ENCODE measurements at places on chromosomes 4 and X.

GRCh38 chrX:44550563-44550962, 7.9 kb upstream of the FUNDC1 start:
- no peak for DNase-seq

DNA sequence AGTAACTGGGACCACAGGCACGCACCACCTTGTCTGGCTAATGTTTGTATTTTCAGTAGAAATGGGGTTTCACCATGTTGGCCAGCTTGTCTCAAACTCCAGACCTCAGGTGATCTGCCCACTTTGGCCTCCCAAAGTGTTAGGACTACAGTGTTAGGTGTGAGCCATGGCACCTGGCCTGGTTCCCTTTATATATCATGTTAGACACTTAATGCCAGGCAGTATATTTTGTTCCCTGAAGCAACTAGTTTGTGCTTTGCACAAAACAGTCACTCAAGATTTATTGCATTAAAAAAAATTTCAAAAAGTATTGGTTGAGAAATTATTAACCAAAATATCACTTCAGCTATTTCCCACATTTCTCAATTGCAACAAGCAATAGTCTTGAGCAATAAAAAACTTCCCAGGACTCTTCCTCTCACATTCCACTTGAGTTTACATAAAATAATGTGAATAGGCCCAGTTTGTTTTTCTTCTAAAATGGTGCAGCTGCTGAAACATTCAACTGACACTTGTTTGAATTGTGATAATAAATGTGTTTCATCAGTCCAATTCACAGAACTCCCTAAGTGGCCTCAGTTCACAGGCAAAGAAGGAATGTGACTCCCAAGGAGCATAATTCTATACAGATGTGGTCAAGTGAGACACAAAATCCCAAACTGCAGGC, 22.7 kb downstream of the CXCL1 start:
- no peak for DNase-seq

GRCh38 chr4:6560416-6561172, 14.4 kb upstream of the MAN2B2 start:
- DNase-seq, result no peak

DNA sequence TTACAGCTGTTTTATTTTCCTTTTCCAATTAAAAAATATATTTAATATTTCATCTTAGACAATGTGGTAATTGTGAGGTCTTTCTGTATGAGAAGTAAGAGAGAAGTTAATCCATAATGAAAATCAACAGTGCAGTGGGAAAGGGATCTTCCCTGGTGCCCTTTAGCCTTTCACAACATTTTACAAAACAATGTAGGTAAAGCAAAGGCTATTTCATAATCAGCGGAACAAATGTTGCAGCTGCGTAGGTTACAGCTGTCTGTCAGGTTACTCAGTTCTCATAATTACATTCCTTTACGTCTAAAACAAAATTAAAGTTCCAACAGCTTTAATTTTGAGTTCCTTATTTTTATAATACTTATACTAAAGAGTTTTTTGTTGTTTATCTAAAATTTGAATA, 22.8 kb upstream of the VCX3A start:
- DNase-seq, result no peak

DNA sequence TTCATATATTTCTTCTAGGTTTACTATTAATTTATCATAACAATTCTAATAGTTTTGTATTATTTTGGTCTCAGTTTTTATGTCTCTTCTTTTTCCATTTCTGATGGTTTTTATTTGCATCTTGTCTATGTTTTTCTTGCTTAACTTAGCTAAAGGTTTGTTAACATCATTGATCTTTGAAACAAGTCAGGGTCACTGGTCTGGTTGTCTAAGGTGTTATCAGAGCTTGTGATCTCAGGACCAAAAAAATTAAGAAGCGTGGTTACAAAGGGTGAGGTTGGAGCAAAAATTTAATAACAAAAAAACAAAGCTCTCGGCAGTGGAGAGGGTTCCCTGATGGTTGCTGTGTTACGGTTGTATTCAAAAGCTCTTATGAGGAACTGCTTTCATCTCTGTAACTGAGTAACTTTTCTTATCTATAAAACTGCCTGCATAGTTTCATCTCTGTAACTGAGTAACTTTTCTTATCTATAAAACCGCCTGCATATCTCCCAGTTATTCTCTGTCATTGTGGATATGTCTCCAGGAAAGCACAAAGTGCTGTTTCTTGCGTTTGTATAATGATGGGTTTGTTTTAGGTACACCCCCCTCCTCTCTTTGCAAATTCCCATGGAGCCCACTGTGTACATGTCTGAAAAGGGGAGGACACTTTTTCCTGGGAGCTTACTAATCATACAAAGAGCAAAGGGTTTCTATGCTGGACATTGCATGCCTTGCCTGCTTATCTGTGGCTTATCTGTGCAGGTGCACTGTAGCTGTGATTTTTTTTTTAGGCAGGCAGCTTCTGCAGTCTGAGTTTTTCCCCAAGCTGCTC, 62.4 kb upstream of the UGT2B15 start:
- DNase-seq, result no peak

- no peak for DNase-seq
Measured at GRCh38 chrX:85004255-85004654, 578 bp downstream of the APOOL start.

DNA sequence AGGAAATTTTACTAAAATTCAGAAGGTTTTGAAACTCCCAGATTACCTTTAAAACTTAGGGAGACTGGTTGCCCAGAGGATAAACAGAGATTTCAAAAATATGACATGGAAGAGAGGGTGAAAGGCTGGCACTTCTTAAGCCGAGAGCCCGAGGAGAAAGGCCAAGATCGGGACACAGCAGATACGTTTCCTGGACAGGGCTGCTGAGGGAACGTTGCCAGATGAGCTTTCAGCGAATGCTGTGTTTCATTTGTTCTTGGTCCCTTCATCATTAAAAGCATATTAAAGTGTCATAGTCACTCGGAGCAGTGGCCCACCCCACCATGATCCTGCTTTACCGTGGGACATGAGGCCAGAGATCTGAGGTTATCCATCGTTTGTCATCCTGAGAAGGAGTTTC, 37.9 kb upstream of the STOX2 start:
- no peak for DNase-seq

DNA sequence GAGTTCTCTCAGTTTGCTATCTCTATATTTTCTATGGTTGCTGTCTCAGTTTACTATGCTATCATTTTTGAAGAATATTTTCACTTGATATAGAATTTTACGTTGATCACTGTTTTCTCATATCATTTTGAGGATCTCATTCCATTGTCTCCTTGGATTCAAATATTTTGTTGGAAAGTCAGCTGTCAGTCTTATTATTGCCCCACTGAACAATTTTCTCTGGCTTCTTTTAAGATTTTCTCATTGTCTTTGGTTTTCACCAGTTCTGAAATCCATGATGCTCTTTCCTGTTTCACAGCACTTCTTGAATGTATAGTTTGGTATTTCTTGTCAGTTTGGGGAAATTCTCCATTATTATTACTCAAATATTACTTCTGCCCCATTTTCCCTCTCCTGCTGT, 81.1 kb downstream of the ENPP6 start:
- DNase-seq, result peak; percentile 23

DNA sequence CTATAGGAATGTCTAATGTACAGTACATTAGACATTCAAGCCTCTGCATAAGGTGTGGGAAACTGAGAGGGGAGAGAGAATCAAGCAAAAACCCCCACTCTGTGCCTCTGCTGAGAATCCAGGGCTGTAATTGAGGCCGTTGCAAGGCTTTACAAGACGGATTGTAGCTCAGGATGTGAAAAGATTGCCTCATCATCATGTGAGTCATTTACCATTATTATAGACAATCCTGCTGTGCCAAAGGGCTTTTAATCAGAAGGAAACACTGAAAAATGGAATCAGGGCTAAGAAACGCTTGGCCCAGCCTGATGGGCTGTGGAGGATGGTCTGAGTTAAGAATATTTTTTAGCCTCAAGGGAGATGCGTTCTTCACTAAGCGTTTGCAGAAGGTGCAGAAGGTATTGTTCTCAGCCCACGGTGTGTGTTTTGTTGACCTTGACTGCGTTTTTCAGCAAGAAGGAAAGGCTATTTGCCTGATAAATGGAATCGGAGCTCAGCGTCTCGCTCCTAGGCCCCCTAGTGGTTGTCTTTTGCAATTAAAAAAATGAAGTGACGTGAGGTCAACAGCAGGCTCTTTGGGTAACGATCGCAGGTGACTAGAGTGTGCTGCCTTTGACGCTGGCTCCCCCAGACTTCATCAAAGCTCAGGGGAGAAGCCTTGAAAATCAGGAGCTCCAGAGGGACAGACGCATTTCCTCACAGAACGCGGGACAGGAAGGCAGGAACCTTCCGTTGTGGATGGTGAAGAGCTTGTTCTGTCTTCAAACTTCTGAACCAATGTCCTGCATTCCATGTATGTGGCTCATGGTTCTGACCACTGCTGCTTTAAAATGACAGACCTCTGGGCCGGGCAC, 18.1 kb upstream of the CHRNA9 start:
- no peak for DNase-seq

- no peak for DNase-seq
Measured at GRCh38 chr4:13910556-13910955, 283.0 kb upstream of the BOD1L1 start.

DNA sequence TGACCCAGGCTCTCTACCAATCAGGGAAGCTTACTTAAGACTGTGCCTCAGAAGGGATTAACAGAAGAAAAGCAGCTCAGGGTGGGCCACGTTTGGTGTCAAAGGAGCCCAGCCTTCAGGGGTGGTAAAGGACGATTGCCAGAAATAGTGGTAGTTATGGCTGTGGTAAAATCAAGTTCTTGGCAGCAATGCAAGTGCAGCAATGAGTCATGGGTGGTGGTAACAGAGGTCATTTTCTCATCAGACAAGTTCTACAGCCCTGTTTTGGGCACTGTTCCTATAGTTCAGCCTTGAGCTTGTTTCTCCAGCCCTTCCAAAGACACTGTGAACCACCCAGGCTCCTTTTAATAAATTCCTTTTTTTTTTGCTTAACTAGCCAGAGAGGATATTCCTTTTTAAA, 120.3 kb downstream of the EFHC2 start:
- no peak for DNase-seq

- DNase-seq, result no peak
Measured at GRCh38 chr4:7240306-7240705, 48.0 kb downstream of the SORCS2 start.

GRCh38 chrX:11435568-11435967, 142.4 kb downstream of the AMELX start:
- no peak for DNase-seq

DNA sequence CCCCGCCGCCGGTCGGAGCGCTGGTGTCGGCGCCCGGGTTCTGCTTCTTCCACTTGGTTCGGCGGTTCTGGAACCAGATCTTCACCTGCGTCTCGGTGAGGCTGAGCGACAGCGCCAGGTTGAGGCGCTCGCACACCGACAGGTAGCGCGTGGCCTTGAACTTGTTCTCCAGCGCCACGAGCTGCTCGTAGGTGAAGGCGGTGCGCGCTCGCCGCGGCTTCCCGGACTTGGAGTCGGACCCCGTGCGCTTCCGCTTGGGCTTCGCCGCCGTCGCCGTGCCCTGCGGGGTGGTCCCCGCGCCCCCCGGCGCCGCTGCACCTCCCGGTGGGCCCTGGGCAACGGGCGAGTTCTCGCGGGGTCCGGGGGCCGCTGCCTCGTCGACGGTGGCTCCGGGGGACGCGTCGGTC, 3.1 kb downstream of the NKX1-1 start:
- DNase-seq, result no peak

DNA sequence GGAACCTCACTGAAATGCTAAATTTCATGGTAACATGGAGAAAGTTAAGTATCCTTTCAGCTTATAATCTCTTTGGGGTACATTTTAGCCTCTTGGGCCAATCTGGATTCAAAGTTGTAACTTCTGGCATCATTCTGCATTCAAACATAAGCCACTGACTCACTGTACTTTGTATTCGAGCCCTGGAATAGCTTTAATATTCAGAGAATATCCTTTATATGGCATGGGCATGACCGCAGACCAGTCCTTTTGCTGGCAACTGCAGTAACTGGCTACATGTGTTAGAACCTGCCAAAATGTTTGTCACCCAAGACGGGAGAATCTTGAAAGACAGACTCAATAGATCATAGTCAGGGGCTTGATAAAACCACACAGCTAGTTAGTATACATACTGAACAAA, 3.3 kb downstream of the GASK1B start:
- DNase-seq, result no peak

DNA sequence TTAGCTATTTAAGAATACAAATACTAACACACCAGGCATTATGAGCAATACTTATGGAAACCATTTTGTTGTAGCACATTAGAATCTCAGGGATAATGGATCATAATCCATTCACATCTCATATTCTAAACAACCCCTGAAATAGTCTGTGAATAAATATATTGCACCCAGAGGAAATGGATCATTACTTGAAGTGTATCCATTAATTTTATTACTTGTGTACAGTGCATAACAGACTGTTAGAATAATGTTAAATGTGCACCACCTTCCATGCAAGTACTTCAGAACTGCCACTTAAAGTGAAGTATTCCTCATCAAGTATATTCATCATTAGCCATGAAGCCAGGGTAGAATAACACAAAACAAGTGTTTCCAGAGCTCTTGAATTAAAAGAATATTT, 715.5 kb downstream of the DMD start:
- no peak for DNase-seq
